ENCODE measurements at places on chromosomes 6 and 20. TPM values are rescaled to one million over a fixed set of nuclear protein-coding genes. Genes with fewer than 3 reads are reported as not detected.

- peak overlapping the region; percentile 68 for H3K4me3 ChIP-seq
- no peaks in the 10 kb centered on the region for H3K36me3 ChIP-seq
- H3K4me1 ChIP-seq = peaks cover 37% of the 10 kb centered on the region
- peak overlapping the region; percentile 73 for H3K27ac ChIP-seq
- H3K27me3 ChIP-seq = no peaks in the 10 kb centered on the region
These were observed 968 bp downstream of the PHF3 start for GRCh38 chr6:63636518-63637021.

DNA sequence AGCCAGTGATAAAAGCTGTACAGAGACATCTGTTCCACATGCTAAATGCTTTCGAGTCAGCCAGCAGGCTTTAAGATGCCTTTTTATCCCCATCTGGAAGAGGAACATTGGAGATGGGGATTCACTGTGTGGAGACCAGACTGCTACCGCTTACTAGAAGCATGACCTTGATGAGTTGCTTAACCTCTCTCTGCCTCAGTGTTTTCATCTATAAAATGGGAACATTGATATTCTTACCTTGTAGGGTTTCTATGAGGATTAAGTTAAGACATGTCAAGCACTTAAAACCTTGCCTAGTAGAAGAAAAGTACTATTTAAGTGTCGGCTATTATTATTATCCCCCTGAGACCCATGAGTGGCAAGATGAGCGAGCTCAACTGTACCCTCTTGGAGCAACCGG, 165.3 kb upstream of the SNX9 start:
- no peak overlapping the region for H3K27ac ChIP-seq
- DNase-seq = no peak
- no peaks in the 10 kb centered on the region for H3K27me3 ChIP-seq

GRCh38 chr6:159151266-159151855, 17.8 kb upstream of the FNDC1 start:
- H3K4me1 ChIP-seq = no peaks in the 10 kb centered on the region
- peaks cover 24% of the 10 kb centered on the region for H3K27me3 ChIP-seq
- no peaks in the 10 kb centered on the region for H3K36me3 ChIP-seq
- DNase-seq = no peak

- H3K4me1 ChIP-seq = peaks cover 17% of the 10 kb centered on the region
- peak overlapping the region; percentile 85 for H3K27ac ChIP-seq
- H3K27me3 ChIP-seq = no peaks in the 10 kb centered on the region
- no peak for DNase-seq
- H3K36me3 ChIP-seq = no peaks in the 10 kb centered on the region
These were observed 16.2 kb upstream of the RSPO3 start for GRCh38 chr6:127102299-127102698.

GRCh38 chr20:5845681-5846615, 95.7 kb downstream of the SHLD1 start:
- no peaks in the 10 kb centered on the region for H3K27me3 ChIP-seq
- H3K36me3 ChIP-seq = no peaks in the 10 kb centered on the region
- no peak for DNase-seq

GRCh38 chr6:106736502-106736901, 107.1 kb downstream of the QRSL1 start:
- H3K27me3 ChIP-seq = no peaks in the 10 kb centered on the region
- H3K4me1 ChIP-seq = peaks cover 14% of the 10 kb centered on the region
- DNase-seq = peak; percentile 63
- no peaks in the 10 kb centered on the region for H3K36me3 ChIP-seq

- no peak for DNase-seq
- H3K27me3 ChIP-seq = no peaks in the 10 kb centered on the region
- no peak overlapping the region for H3K4me3 ChIP-seq
These were observed 81.5 kb upstream of the EDN1 start for GRCh38 chr6:12208673-12209072.

DNA sequence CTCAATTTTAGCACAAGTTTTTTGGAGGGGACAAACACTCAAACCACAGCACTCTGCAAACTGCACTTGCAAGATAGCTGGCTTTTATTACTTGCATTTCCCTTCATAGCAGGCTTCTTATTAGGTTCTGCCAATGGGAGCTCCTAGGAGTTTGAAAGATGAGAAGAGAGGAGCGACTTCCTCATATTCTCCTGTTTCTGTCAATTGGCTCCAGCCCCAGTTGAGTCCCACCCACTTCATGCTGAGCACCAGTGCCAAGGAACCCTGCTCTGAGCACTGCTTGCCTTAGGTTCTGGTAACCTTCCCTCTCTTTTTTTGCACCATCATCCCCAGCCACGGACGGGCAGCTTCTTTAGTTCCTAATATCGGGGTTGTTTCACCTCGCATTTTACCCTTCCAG, 67.9 kb downstream of the PSMB1 start:
- H3K36me3 ChIP-seq = no peaks in the 10 kb centered on the region
- no peaks in the 10 kb centered on the region for H3K4me1 ChIP-seq
- peaks cover 93% of the 10 kb centered on the region for H3K27me3 ChIP-seq
- H3K4me3 ChIP-seq = no peak overlapping the region
- no peak for DNase-seq

- no peak for DNase-seq
- no peak overlapping the region for H3K27ac ChIP-seq
- no peaks in the 10 kb centered on the region for H3K4me1 ChIP-seq
- H3K36me3 ChIP-seq = no peaks in the 10 kb centered on the region
These were observed 1187.5 kb downstream of the HACE1 start for GRCh38 chr6:103672169-103672568.

DNA sequence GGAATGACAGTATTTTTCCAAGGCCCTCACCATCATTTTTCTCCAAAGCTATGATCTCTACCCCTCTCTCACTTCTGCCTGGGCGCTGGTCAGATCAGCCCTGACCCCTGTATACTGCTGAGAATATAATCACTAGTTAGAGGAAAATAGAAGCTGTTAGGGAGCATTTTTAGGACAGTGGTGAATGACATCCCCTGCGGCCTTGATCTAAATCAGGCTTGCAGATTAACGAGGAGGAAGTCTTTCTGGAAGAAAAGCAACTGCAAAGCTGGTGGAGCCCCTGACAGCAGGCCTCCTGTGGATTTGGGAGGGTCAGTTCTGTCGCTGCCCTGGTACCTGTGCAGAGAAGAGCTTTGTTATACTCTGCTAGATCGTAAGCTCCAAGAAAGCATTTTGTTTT, 107.9 kb downstream of the RPP40 start:
- DNase-seq = no peak
- H3K4me1 ChIP-seq = no peaks in the 10 kb centered on the region
- no peak overlapping the region for H3K27ac ChIP-seq

DNA sequence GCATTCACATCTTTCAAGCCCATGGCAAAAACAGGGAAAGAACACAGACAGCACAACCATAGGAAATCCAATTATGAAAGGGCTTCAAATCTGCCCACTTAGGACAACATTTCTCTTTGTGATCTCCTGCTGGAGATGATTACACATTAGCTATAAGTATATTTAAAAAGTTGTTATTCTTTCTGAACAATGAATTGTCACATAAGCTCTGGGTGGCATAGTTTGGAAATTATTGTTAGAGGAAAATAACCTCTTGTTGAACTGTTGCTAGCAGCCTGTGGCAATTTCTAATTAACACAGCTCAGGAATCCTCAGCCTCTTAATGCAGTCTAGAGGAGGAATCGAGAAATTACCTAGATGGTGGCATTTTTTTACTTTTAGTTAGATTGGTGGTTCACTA, 54.9 kb downstream of the BCAS1 start:
- H3K4me1 ChIP-seq = no peaks in the 10 kb centered on the region
- DNase-seq = no peak
- no peak overlapping the region for H3K27ac ChIP-seq
- no peaks in the 10 kb centered on the region for H3K27me3 ChIP-seq
- H3K4me3 ChIP-seq = no peak overlapping the region

GRCh38 chr6:140711019-140711613, 1336.7 kb upstream of the CITED2 start:
- DNase-seq = no peak
- no peak overlapping the region for H3K4me3 ChIP-seq
- H3K27me3 ChIP-seq = no peaks in the 10 kb centered on the region

DNA sequence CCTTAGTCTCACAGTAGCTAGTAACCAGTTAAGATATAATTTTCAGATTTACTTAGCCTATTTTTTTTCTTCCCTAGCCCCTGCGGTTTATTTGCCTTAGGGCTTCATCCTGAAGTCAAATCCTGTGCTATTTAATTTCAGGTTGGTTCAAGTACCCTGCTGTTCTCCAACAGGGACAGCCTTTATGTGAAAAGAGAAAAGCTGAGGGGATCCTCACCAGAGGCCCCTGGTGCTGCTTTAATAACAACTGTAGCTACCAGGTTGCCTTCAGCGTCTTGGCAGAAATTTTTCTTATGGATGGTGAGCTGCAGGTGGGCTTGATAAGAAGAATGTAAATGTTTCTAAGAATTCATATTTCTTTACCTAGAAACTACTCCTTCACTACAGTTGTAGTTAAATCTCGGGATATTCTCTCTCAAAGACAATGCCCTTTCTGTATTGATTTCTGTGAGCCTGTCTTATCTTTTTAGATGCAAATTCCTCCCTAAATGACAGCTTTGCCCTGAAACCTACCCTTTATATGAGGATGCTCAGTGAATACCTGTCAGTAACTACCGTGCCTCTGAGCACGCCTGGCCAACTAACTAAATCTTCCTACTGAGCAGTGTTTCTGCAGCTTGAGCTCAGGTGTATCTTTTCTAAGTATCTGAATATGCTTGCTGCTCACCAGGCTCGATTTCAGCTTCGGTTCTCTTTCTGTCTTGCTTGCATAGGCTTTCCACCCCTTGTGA, 320.5 kb downstream of the MMUT start:
- DNase-seq = no peak
- H3K4me1 ChIP-seq = no peaks in the 10 kb centered on the region
- no peak overlapping the region for H3K27ac ChIP-seq
- no peak overlapping the region for H3K4me3 ChIP-seq

- H3K4me3 ChIP-seq = peak overlapping the region; percentile 96
- no peak for DNase-seq
- no peaks in the 10 kb centered on the region for H3K36me3 ChIP-seq
- H3K27ac ChIP-seq = peak overlapping the region; percentile 68
- no peaks in the 10 kb centered on the region for H3K27me3 ChIP-seq
- peaks cover 10% of the 10 kb centered on the region for H3K4me1 ChIP-seq
These were observed 988 bp downstream of the QRSL1 start for GRCh38 chr6:106630366-106630765.

DNA sequence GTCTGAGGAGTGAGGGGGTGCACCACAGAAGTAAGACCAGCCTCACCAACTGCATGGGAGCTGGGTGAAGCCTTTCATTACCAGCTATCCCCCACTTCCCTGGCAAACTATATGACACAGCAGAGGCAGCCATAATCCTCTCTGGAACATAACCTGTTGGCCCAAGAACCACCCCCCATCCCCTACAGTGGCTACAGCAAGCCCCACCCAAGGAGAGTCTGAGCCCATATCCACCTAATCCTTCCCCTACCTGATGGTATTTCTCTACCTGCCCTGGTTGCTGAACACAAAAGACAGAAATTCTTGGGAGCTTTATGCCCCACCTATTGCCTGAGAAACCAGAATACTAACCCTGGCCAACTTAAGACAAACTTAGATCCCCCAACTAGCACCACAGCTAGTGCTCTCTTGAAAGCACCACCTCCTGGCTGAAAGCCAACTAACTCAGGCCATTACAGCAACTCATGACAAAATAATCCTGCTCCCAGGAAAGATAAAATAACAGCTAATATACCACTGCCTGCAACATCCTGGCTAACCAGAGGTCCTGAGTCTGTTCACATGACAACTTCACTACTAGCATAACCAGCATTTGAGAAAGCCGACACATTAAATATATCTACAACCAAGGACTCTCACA, 11.2 kb downstream of the RNGTT start:
- H3K4me3 ChIP-seq = no peak overlapping the region
- DNase-seq = no peak
- H3K27ac ChIP-seq = no peak overlapping the region

- H3K4me3 ChIP-seq = no peak overlapping the region
- no peaks in the 10 kb centered on the region for H3K4me1 ChIP-seq
- DNase-seq = no peak
These were observed 397.8 kb downstream of the KIF16B start for GRCh38 chr20:16175322-16175961.

DNA sequence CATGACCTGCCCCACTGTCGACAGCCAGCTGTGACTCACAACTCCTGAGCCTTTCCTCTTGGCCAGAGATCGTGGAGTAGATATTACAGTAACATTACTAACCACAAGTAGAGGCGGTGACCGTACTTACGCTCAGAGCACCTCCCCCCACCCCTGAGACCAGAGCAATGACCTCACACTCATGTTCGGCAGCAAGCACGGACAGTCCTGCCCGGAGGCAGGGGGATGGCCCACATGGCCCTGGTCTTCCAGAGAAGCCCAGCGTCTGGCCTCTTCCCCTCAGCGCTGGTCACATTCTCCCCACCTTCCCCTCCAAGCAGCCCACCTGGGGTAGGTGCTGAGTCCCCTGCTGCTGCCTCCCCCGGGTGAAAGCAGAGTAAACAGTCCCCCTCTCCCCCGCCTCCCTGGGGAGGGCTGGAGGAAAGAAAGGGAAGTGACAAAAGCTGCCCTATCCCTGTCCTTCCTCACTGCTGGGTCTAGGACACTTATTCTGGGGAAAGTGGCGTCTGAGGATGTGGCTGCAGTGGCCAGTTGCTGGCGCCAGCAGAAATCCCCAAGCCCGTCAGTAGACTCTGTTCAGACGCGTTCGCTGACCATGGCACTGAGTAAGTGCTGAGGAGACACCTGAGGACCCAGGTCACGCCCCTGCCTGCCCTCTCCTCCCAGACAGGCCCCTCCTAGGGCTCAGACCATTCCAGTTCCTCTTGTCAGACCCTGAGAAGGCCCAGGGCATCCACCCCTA, 68.5 kb downstream of the MRPL14 start:
- peak overlapping the region; percentile 25 for H3K4me3 ChIP-seq
- peaks cover 5% of the 10 kb centered on the region for H3K36me3 ChIP-seq
- peaks cover 86% of the 10 kb centered on the region for H3K4me1 ChIP-seq
- H3K27me3 ChIP-seq = no peaks in the 10 kb centered on the region
- DNase-seq = peak; percentile 99
- H3K27ac ChIP-seq = peak overlapping the region; percentile 95

GRCh38 chr6:117531346-117531745, 48.9 kb downstream of the DCBLD1 start:
- no peaks in the 10 kb centered on the region for H3K27me3 ChIP-seq
- 0 out of 2 replicates have a peak, but pooled peaks cover 4% of the 10 kb centered on the region for H3K36me3 ChIP-seq
- no peak overlapping the region for H3K27ac ChIP-seq
- H3K4me1 ChIP-seq = peaks cover 16% of the 10 kb centered on the region
- DNase-seq = no peak

The OTOR gene
- not detected for total RNA-seq

The TNNC2 gene
- 1.3 TPM for total RNA-seq

The CGAS gene
- 25.5 TPM for total RNA-seq

The ENPP5 gene
- 8.0 TPM for total RNA-seq

The KHDC1L gene
- total RNA-seq = not detected

The OLIG3 gene
- not detected for total RNA-seq

The SPDEF gene
- total RNA-seq = 1.4 TPM

The NMBR gene
- total RNA-seq = 0.35 TPM

The SLC4A11 gene
- total RNA-seq = 46.1 TPM

The DPPA5 gene
- total RNA-seq = not detected

The CCN6 gene
- total RNA-seq = not detected

The HLA-DQA2 gene
- not detected for total RNA-seq

The GCNT2 gene
- 35.7 TPM for total RNA-seq

The SRF gene
- total RNA-seq = 22.0 TPM

The GSTA1 gene
- not detected for total RNA-seq

Data from PC-9 (cell line).